Breast epithelium (tissue), 4 donors: ENCODE measurements at places on chromosomes 11 and 22.

DNA sequence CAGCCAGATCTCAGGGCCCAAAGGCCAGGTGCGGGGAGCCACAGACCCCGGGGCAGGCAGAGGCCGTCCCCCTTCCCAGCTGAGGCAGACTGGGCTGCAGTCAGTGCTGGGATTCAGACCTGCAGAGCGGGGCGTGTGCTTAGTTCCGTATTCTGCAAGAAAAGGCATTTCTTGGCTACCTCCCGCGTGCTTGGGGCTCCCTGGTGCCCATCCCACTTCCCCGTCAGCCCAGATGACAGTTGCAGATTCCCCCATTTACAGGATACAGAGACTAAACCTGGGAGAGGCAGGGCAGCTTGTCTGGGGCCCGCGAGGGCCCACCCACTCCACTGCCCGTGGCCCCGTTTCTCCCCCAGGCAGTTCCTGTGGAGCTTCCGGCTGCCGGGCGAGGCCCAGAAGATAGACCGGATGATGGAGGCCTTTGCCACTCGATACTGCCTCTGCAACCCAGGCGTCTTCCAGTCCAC is 18.3 kb downstream of the CYTH4 start:
- DNase-seq, result no peak

DNA sequence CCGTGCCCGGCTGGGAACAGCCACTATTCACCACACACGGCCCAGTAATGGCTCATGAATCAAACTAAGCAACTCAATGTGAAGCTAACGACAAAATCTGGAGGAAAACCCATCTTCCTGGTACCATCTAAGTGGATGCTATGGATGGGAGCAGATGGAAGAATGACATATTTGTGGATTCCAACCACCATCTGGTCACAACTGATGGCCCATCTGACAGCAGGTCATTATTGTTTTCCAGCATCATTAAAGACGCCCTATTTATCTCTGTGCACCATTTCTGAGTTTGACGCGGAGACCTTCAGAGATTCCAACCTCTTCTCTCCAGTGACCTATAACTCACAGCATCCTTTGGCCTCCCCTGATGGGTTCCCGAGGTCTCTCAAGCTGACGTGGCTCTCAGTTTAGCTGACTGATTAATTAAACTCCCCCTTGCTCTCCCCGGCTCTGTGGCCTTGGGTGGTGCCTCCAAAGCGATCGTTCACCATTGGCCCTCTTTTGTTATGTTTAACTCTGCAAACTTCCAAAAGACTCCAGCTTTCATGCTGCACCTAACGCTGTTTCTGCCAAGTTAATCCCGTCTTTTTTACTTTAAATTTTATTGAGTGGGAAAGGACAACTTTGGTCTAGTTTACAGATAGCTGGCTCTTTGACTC is 1514.4 kb downstream of the BRD1 start:
- DNase-seq, result no peak

DNA sequence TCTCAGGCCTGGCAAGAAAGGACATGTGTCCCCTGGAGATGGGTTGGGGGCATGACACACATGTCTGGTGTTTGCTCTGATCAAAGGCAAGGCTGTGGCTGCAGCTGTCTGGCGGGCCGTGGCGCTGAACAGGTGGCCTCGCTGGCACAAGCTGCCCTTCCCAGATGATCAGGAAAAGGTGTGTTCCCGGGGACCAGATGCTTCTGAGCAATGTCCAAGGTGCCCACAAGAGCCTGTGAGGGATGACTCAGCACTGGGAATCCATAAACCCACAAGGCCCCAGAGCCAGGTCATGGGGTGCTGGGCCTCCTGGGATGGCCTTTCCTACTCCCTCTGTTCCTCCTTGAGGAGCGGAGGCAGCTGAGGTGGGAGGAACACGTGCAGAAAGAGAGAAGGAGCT is 9.7 kb upstream of the LRP5 start:
- no peak for DNase-seq

DNA sequence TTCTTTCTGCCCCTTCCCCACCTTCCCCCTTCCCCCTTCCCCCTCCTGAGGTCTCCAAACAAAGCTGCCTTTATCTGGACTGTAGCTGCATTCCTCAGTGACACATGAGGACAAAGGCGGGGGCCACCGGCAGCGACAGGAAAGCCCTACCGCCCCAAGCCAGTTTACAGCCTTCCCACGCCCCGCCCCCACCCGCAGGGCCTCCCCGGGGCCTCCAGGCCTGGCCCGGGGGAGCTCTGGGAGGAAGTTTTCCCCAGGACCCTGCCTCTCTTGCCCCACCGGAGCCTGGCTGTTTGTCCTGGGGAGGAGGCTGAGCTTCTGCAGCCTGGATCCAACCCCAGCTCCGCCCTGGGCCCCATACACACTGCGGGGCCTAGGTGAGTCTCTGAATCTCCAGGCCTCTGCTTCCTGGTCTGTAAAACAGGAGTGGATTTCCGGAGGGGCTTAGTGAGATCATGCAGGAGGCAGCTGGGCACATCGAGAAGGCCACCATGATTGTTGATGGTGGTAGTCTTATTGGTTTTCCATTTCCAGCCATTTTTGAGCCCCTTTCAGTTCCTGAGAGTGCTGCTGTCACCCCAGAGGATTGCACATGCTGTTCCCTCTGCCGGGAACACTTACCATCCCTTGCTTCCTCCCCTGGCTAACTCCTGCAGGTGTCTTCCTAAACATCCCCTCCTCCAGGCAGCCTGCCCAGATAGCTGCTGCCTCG is 130.7 kb downstream of the MN1 start:
- DNase-seq, result no peak

DNA sequence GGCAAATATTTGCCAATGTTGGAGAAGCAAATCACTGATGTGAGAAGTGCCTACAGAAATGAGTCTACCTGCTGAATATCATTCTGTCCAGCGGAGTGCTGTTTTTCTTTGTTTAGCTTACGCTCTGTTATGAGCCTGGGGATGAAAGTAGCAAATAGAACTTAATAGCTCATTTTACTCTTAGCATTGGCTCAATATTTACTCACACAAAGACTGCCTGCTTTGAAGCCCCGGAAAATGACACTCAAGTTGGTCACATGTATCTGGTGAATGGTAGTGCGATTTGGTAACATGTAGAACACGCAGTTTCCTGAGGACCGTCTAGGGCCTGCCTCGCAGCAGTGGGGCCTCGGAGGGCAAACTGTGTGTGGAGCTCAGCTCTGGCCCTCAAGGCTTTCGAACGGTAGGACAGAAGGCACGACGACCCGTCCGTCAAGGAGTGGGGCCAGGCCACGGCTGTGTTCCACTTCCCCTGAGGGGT is 38.9 kb downstream of the TBC1D22A start:
- no peak for DNase-seq

DNA sequence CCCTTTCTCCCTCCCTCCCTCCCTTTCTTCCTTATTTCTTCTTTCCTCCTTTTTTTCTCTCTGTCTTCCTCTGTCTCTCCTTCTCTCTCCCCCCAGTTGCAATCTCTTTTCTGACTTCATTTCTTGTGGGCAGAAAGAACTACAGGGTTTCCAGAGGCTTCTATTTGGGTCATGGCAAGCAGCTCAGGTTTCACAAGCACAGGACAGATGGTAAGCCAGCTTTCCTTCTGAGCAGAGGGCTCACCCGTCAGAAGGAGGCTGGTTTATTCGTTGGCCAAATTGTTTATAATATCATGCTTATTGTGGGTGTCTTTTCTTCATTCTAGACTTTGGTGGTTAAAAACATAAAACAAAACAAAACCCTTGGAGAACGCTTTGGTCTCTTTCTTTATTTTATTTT is 58.9 kb upstream of the CLMP start:
- no peak for DNase-seq

DNA sequence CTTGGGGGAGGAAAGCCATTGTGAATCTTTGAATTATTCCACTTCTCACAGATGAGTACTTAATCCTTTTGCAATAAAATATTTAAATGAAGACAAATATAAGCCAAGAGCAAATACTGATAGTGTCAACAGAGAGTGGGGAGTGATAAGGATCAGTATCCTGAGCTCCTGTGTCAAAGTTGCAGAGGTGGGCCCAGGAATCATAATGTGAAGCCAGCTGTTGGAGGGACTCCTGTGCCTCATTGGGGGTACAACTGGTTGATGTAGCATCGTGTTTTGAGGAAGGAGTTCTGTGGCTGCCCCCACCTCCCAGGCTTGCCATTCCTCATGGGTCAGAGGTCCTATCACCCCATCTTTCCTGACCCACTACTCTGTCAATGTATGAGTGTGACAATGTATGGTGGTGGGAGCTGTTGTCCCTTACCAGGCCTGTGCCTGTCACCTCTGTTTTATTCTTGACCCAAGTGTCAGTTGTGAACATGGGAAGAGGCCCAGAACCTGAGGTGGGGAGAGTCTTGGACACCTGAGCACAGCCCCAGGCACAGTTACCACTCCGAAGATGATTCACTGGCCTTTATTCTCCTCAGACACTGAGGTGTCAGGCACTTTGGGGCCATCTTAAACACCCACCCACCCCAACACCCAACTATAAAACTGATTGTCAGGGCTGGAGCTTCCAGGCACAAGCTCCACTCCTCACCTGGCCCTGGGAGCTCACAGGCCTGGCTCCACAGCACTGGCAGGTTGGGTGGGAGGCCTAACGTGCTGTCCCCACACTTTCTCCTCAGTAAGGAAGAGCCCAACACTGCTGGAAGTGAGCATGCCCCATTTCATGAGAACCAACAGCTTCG is 38.4 kb downstream of the KCNQ1OT1 start:
- peak; percentile 38 for DNase-seq

- no peak for DNase-seq
These were observed 27.7 kb downstream of the ALG9 start for GRCh38 chr11:111843661-111844060.

DNA sequence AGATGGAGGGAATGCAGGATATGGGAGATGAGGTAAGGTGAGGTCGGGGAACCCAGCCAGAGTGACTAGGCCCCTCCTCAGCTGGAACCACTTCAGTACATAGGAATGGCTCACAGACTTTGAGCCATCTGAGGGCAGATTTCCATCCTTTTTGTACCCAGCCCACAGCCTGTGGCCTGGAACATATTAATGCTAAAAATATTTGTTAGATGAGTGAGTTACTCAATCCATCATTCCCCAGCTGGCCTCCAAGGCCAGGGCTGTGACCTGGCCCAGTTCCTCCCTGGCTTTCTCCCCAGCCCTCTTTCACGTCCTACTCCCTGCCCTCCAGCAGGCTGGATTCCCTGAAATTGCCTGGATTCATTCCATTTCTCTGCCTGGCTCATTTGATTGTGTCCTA is 57.2 kb upstream of the PRDM11 start:
- DNase-seq, result peak; percentile 69

GRCh38 chr11:46294365-46295309 is 17.2 kb downstream of the CREB3L1 start:
- DNase-seq, result no peak

DNA sequence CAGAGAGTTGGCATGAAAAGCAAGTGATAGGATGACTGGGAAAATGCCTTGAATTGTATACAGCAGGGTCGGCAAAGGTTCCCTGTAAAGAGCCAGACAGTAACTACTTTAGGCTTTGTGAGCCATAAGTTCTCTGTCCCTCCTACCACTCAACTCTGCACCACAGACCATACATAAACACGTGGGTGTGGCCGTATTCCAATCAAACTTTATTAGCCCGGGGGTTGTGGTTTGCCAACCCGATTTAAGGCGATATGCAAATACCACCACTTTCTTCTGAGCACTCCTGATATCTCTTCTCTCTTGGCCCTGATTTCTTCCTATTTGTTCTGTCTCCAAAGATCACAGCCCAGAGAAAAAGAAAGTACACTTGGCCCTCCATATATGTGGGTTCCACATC is 87.5 kb downstream of the MN1 start:
- no peak for DNase-seq

- DNase-seq, result no peak
These were observed 32.3 kb downstream of the FEZ1 start for GRCh38 chr11:125463590-125464269.

DNA sequence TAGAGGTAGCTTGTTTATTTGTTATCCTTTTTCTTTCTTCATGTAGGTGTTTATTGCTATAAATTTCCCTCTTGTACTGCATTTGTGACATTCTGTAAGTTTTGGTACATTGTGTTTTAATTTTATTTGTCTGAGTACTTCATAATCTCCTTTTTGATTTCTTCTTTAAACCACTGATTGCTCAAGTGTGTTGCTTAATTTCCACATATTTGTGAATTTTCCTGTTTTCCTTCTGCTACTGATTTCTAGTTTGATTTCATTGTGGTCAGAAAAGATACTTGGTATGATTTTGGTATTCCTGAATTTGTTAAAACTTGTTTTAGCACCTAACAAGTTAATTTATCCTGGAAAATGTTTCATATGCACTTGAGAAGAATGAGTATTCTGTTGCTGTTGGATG is 15.1 kb downstream of the OR10V1 start:
- DNase-seq, result no peak

GRCh38 chr11:69892986-69893555 is 73.9 kb upstream of the FGF3 start:
- peak; percentile 47 for DNase-seq

DNA sequence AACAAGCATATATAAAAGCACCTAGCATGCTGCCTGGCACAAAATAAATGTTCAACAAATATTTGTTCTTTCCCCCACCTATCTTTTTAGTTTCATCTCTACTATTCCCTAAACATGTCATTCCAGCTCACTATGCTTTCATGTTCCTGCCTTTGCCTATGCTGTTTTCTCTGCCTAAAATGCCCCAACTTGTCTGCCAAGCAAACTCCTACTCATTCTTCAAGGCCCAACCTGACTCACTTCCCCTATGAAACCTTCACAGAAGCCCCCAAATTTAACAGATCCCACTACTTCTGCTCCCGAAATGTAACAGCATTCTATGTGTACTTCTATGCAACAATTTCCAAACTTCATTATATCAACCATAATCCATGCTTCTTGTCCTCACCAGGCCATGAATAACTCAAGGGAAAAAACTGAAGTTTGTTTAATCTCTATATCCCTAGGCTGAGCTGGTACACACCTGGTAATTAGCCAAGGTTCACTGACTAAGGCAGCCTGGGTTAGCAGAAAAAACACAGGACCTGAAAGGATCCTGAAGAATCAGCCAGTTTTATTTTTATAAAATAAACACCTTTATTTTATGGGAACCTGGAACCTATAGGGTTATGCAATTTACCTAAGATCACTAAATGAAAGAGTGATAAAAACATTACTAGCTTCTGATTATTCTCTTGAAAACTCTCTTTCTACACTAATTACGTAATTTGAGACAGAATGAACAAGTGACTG is 72.2 kb downstream of the PAK1 start:
- no peak for DNase-seq

DNA sequence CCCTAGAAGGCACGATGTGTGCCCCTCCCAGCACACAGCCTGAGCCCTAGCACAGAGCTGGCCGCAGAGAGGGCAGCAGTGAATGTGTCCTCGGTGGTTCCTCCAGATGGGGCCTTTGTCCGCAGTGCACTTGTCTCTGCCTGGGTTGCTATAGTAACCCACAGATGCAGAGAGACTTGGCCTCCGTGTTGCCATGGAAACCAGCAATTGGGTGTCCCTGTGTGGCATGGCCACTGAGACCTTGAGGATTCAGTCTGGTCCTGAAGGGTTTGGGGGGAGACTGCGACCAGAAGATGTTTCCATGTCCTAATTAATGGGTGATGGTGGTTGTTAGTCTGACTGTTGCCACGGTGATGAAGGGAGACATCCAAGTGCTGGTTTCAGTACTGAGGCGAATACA is 42.6 kb upstream of the TUB start:
- DNase-seq, result peak; percentile 9
